ENCODE measurements at places on chromosomes 11 and 22.
A peak's percentile ranks its signal among the peaks of the same experiment; 100 is the strongest.

DNA sequence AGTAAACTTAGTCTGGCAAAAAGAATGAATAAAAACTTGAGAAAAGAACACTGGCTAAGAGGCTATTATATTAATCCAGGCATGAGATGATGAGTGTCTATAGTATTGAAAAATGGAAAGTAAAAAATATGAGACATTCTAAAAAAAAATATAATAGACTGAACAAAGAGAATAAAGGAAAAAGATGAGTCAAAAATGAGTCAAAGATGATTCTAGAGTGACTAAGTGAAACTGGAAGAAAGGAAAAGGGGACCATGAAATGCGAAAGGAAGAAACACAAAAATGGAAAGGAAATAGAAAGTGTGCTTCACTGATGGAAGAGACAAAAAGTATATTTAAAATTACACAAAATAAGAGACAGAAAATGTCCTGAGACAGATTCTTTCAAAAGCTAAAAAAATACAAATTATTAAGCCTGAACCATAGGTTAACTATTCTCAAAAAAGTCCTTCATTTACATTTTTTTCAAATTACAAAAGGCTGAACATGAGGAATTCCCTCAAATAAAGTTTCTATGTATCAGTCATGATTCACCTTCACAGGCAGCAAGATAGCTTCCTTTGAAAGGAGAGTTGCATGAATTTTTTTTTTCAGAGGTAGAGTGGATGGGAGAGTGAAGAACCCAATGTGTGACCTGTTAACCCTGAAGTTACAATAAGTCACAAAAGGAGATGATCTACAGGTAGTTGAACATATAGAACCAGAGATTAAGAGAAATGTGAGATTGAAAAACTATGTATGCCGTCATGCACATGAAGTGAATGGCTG is 75.2 kb downstream of the EIF3M start:
- DNase-seq = no peak

- no peak for DNase-seq
Measured at GRCh38 chr11:20731676-20732215, 62.4 kb downstream of the NELL1 start.

DNA sequence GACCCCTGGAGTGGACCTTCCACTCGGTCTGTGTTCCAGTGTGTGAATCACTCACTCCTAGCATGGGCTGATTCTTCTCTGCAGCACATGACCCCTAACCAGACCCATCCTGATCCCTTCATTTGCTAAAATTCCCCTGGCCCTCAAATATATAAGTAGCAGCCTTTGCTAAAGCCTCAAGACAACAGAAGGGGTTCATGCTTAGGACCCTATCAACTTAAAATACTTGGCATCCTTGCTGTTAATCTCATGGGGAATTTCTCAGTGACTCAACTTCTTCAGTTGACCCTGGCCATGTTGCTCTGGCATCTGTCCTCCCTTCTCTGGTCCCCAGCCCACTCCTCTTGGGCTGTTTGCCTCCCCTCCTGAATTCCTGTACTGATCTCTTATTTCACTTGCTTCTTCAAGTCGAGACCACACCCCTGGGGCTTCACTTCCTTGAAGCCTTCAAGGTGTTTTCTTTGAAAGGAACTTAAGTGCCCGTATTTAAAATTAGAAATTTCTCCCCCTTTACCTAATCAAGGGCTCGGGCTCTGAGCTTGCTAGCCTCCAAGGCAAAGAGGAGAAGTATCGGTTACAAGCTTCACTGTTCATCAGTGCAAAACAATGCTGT is 23.6 kb downstream of the NNMT start:
- no peak for DNase-seq

GRCh38 chr11:79264284-79264683 is 176.5 kb downstream of the TENM4 start:
- no peak for DNase-seq

GRCh38 chr11:40029391-40029790 is 1430.1 kb downstream of the LRRC4C start:
- no peak for DNase-seq

- no peak for DNase-seq
Measured at GRCh38 chr11:34540870-34541269, 27.3 kb upstream of the ELF5 start.

GRCh38 chr11:104668797-104669463 is 229.3 kb downstream of the CASP12 start:
- DNase-seq = peak; percentile 73

- no peak for DNase-seq
Measured at GRCh38 chr11:123434911-123435310, 4.8 kb downstream of the GRAMD1B start.

Measured in AG10803 (cell line).